Cerebellum (tissue), 4 donors: ENCODE measurements at places on chromosomes 12 and 14.

GRCh38 chr14:79417961-79418360 is 793.3 kb downstream of the DIO2 start:
- no peak for DNase-seq

- no peak for DNase-seq
Measured at GRCh38 chr12:4380332-4380731, 820 bp upstream of the FGF23 start.

DNA sequence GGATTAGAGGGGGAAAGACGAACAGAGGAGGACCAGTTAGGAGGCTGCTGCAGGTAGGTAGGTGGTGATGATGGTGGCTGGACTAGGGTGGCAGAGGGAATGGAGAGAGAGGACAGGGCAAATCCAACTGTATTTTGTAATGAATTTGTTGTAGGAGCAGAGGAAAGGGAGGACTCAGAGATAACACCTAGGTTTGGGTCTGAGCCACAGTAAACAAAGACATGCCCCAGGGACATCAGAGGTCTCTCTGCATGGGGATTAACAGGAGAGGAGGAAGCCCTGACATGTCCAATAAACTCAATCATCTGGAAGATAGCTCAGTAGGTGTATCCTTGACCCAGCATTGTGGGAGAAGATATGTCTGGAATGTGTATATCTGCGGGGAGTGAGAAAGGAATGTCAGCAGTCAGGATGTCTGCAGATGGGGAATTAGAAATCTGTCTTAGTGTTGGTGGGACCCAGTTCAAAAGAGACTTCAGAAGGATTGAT is 4.7 kb upstream of the SLC48A1 start:
- no peak for DNase-seq

DNA sequence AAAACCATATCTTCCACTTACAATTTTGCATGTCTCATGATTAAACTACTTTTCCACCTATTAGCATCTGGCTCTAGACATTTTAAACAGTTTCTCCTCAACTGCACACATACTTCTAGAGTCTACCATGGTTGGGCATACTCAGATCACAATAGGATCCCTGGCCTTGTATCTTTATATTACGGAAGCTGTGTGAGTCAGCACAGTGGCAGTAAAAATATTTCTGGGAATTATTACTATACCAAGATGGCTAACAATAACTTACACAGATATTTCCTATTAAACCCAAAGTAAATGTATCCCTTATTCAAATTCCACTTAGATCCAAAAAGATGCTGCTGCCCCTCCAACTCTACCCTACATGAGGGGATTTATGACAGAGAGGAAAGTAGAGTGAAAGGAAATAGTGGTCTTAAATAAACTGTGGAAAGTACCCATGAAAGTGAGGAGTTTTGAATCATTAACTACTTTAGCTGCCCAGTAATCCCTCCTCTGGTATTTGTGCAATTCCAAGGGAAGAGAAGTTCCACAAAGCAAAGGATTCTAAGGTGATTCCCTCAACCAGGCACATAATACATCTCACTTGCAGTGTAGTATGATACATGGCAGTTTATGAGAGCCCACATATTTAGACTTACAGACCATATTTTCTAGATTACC is 14.0 kb upstream of the CPSF6 start:
- no peak for DNase-seq

- DNase-seq: no peak
Measured at GRCh38 chr12:69984241-69984640, 159.2 kb downstream of the MYRFL start.

- no peak for DNase-seq
Measured at GRCh38 chr14:97456958-97457357, 659.8 kb downstream of the VRK1 start.

DNA sequence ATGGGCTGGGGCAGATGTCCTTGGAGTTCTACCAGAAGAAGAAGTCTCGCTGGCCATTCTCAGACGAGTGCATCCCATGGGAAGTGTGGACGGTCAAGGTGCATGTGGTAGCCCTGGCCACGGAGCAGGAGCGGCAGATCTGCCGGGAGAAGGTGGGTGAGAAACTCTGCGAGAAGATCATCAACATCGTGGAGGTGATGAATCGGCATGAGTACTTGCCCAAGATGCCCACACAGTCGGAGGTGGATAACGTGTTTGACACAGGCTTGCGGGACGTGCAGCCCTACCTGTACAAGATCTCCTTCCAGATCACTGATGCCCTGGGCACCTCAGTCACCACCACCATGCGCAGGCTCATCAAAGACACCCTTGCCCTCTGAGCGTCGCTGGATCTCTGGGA is 2.7 kb upstream of the SMIM41 start:
- DNase-seq: no peak

GRCh38 chr14:63523735-63524426 is 19.3 kb downstream of the PPP2R5E start:
- no peak for DNase-seq

DNA sequence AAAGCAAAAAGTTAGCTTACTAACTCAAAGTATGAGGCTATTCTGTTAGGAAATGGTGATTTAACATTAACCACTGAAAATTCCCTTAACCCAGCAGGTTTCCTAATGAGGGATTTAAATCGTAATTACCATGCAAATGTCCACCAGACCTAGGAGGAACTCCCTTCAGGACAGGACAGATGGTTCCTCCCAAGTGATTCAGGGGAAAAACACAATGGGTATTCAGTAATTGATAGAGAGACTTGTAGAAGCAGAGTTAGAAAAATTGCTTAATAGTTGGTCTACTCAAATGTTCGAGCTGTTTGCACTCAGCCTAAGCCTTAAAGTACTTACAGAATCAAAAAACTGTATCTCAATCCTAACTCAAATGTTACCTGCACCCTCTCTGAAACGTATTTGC is 21.6 kb downstream of the RERGL start:
- DNase-seq: no peak

DNA sequence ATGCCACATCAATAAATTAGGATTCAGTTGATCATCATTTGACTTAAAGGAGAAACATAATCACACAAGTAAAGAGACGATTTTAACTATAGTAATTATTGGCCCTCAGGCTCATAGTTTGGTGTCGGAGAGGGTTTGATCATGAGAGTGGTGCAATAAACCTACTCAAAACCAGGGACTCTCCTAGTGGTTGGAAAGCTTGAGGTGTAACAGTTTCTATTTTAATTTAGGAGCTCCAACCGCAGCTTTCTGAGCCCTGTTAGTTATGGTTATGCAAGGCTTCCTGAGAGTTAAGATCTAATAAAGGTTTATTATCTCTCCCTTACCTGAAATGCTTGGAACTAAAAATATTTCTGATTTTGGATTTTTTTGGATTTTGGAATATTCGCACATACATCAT is 36.4 kb downstream of the TMTC2 start:
- DNase-seq: no peak

DNA sequence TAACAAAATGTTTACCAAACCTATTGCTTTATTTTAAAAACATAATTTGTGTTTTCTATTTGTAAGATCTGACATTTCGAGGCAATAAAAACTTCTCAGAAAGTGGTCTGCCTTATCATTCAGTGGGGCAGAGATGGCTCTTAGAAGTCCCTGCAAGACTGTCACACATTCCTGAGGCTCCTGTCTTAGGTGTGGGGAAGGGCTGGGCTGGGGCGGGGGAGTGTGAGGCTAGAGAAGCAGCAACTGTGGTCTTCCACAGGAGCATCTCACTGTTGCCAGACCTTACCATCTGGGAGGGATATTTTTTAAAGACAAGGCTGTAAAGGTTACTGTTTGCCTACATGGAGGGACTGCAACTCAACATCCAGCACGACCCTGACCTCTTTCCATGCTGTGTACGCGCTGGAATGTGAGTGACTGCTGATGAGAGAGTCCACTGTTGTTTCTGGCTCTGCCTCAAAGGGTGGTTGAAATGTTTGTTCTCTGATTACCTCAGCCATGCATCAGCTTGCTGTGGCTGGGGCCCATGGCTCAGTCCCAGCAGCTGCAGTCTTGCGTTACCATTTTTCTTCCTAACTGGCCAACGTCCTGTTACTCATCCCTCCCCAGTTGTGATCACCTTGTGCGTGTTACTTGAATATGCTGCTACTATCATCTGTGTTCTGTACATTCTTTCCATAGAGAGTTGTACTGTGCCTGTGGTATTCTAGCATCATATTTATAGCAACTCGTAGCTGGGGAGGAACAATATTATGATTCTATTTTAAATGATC is 12.4 kb downstream of the ERG28 start:
- no peak for DNase-seq

DNA sequence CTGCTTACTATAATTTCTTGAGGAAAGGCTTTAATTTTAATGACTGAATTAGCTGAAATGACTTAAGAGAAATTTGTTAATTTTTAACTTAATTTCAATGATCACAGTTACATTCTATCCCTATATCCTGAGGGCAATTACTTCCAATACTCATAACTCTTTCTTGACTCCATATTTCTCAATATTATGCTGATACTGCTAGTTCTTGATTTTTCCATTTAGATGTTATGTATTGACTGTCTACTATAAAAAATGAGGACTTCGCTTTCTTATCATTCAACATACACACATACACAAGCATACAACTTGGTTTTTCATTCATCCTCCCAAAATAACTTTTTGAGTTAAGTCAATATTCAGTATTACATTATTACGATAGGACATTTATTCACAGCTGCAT is 176.2 kb downstream of the PHLDA1 start:
- DNase-seq: no peak

DNA sequence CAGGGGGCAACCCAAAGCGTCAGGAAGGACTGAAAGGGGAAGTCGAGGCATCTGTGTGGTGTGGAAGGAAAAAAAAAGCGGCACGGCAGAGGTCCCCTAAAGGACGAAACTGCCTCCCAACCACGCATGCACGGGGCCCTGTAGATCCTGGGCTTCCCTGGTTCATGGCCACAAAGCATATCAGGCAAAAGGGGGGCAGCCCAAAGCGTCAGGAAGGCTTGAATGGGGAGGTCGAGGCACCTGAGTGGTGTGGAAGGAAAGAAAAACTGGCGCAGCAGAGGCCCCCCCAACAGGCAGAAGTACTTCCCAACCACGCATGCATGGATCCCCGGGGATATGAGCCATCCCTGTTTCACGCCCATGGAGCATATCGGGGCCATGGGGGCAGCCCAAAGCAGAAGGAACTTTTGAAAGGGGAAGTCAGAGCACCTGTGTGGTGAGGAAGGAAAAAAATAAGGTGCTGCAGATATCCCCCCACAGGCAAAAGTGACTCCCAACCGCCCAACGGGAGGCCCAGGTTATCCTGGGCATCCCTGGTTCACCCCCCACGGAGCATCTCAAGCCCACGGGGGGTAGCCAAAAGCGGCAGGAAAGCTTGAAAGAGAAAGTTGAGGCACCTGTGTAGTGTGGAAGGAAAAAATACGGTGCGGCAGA is 581.2 kb downstream of the ALG10 start:
- no peak for DNase-seq

- DNase-seq: no peak
Measured at GRCh38 chr12:54126029-54126695, 62.6 kb downstream of the SMUG1 start.

DNA sequence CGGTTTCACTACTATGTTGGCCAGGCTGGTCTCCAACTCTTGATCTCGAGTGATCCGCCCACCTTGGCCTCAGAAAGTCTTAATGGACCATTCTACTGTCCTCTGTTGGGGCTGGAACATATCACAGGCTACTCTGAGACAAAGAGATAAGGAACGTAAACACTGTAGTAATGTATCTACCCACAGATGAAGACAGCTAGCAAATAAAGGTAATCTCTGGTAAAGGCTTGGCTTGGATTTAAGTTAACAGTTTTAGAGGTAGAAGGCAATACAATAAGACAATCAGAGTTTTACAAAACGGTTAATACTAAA is 44.6 kb upstream of the ISM2 start:
- no peak for DNase-seq

DNA sequence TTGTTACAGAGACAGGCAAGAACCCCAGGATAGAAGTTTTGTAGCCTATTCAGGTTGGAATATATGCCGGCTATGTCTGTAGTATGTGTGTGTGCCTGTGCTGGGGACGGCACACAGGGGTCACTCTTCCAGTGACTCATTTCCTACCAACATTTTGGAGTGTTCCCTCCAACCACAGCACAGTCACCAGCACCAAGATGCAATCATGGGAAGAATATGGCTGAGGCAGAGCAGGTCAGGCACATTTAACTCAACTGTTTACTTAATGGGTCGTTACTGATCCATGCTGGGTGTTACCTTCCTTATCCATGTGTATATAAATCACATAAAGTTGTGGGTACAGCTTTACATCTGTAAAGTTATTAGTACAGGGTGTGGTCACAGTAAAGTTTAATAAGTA is 178.3 kb downstream of the PRKD1 start:
- no peak for DNase-seq

GRCh38 chr14:56846970-56847930 is 37.0 kb upstream of the OTX2 start:
- DNase-seq: no peak

DNA sequence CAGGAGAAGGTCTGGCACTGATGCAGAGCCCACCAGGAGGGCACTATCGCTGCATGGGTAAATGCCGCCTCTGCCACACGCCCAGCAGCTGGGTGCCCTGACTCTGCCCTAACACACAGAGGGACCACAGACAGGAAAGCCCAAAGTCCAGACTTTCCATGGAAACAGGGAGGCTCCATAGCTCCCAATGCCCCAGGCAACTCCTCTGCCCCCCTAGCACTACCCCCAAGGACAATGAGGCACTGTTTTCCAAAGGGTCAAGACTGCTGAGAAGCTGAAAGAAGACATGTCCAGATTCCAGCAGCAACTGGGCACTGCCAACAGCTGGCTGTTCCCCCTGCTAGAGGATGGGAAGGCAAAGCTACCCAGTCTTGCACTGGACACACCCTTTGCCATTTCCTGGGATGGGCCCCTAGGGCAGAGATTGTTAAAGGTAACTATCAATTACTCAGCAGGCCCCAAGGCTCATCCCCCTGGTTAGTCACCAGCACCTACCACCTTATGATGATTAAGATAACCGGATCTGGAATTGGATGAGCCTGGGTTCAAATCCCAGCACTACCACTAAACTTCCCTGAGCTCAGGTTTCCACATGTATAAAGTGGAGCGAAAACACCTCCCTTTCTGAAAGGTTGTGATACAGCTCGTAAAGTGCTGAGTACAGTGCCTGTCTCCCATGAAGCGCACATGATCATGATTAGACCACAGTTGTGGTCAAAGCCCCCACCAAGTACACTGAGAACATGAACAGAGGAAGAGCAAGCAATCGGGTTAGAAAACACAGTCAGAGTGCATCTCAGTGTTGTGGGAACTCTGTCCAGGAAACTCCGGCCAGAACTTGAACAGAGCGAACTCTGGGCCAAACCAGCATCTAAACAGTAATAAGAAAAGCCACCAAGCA is 3.3 kb downstream of the PXN start:
- DNase-seq: no peak

DNA sequence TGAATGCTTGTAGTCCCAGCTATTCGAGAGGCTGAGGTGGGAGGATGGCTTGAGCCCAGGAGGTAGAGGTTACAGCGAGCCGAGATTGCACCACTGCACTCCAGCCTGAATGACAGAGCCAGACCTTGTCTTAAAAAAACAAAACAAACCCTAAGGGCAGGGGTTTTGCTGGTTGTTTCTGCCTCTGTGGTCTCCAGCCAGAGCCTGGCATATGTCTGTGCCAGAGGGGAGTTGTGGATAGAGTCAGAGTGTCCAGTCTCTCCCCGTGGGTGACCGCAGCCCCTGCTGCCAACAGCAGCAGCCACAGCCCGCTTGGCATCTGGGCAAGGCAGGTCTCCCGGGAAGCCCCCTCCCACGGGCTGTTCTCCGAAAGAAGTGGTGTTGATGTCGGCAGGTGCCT is 37.6 kb downstream of the MVK start:
- DNase-seq: no peak

GRCh38 chr12:43945983-43946382 is 110.1 kb downstream of the TMEM117 start:
- DNase-seq: no peak
